Peyer's patch (tissue), 4 donors: ENCODE measurements at places on chromosomes 2 and 18.

- no peak overlapping the region for H3K27ac ChIP-seq
- no peak overlapping the region for H3K4me3 ChIP-seq
- H3K36me3 ChIP-seq = no peaks in the 10 kb centered on the region
- DNase-seq = no peak
- H3K27me3 ChIP-seq = no peaks in the 10 kb centered on the region
- peaks cover 7% of the 10 kb centered on the region for H3K4me1 ChIP-seq
Observed at GRCh38 chr18:44764863-44765262, 84.2 kb downstream of the SETBP1 start.

DNA sequence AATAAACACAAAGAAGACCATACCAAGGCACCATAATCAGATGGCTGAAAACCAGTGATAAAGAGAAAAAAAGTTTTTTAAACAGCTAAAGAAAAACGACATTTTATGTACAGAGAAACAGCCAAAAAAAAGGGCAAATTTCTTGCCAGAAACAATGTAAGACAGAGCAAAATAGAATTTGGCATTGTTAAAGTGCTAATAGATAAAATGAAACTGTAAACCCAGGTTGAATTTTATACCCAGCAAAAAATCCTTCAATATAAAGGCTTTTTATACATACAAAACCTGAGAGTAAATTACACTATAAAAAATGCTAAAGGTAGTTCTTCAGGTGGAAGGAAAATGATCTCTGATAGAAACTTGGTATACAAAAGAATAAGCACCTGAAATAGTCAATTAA, 45.7 kb downstream of the FAM117B start:
- no peaks in the 10 kb centered on the region for H3K36me3 ChIP-seq
- no peak overlapping the region for H3K4me3 ChIP-seq
- H3K4me1 ChIP-seq = no peaks in the 10 kb centered on the region
- H3K27ac ChIP-seq = no peak overlapping the region
- DNase-seq = no peak
- no peaks in the 10 kb centered on the region for H3K27me3 ChIP-seq

- DNase-seq = no peak
- no peaks in the 10 kb centered on the region for H3K4me1 ChIP-seq
- no peaks in the 10 kb centered on the region for H3K27me3 ChIP-seq
Observed at GRCh38 chr2:224142397-224143312, 103.6 kb upstream of the SERPINE2 start.

DNA sequence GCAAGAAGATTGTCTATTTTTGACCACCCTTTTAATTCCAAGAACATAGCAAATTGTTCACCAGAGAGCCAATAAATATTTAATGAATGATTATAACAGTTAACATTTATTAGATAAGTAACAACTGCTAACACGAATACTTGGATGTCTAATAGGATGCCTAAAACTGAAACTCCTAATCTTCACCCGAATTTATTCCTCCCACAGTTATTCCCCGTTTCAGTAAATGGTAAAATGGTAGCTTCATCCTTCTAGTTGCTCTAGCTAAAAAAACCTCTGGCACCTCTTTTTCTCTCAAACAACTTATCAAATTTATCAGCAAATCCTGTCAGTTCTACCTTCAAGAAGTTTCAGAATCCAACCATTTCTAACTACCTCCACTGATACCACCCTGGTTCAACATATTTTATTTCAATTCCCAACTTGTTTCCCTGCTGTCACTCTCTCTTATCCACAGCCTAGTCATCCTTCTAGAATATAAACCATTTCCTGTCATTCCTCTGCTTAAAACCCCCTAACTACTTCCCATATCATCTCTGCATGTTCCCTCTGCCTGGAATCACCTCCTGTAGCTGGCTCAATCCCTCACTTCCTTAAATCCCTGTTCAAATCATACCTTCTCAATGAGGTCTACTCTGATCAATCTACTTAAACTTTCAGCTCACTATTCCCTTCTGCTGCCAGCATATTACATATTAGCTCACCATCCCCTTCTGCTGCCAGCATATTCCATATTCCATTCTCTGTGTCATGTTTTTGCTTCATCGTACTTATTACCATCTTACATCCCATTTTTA, 93.8 kb downstream of the ROCK2 start:
- H3K4me1 ChIP-seq = peaks cover 3% of the 10 kb centered on the region
- H3K4me3 ChIP-seq = no peak overlapping the region
- no peaks in the 10 kb centered on the region for H3K27me3 ChIP-seq
- H3K27ac ChIP-seq = no peak overlapping the region
- DNase-seq = no peak
- no peaks in the 10 kb centered on the region for H3K36me3 ChIP-seq

DNA sequence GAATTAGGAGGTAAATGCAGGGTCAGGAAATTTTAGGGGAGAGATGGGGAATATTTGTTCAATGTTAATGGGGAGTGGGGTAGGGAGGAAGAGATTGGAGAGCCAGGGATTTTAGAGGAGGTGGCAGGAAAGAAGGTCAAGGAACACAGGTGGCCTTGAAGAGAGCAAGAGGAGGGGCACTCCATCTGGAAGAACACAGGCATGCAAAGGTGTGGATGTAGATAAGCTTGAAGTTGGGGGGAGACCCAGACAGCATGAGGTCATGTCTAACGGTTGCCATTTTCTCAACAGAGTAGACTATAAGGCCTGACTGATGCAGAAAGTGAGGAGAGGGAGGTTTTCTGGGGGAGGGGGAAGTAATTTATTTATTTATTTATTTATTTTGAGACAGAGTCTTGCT, 77.5 kb downstream of the MAIP1 start:
- H3K27ac ChIP-seq = no peak overlapping the region
- no peaks in the 10 kb centered on the region for H3K27me3 ChIP-seq
- H3K36me3 ChIP-seq = no peaks in the 10 kb centered on the region
- no peaks in the 10 kb centered on the region for H3K4me1 ChIP-seq

GRCh38 chr2:11758647-11759046, 12.2 kb downstream of the LPIN1 start:
- H3K36me3 ChIP-seq = peaks cover 4% of the 10 kb centered on the region
- H3K4me1 ChIP-seq = peaks cover 23% of the 10 kb centered on the region
- no peaks in the 10 kb centered on the region for H3K27me3 ChIP-seq

GRCh38 chr2:179250848-179251504, 13.7 kb downstream of the SESTD1 start:
- no peak overlapping the region for H3K4me3 ChIP-seq
- no peaks in the 10 kb centered on the region for H3K27me3 ChIP-seq
- no peaks in the 10 kb centered on the region for H3K36me3 ChIP-seq
- DNase-seq = no peak
- H3K27ac ChIP-seq = peak overlapping the region; percentile 43
